ENCODE measurements at places on chromosomes 5 and 9.

- DNase-seq = no peak
These were observed 176.0 kb downstream of the MED10 start for GRCh38 chr5:6202149-6202967.

- peak; percentile 9 for DNase-seq
These were observed 64.5 kb downstream of the TMEM161B start for GRCh38 chr5:88203981-88204750.

- DNase-seq = no peak
These were observed 19.5 kb downstream of the RAPGEF1 start for GRCh38 chr9:131720330-131720729.

- no peak for DNase-seq
These were observed 3.7 kb downstream of the MCTP1 start for GRCh38 chr5:95281226-95281625.

DNA sequence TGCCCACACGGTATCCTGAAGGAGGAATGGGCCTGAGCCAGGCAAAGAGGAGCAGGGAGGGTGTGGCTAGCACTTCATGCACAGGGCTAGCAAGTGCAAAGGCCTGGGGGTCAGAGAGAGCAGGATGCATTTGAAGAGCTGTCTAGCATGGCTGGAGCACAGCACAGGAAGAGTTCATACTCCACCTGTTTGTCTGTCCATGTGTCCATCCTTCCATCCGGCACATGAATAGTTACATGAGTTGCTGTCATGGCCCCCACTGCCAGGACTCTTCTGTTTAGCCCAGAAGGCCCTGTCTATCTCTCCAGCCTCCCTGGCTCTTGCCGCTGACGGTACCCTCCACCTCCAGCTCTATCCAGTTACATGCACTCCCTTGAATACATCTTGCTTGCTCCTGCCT, 17.1 kb downstream of the RGS3 start:
- DNase-seq = no peak

- no peak for DNase-seq
These were observed 601 bp upstream of the FAF2 start for GRCh38 chr5:176447591-176447977.

GRCh38 chr9:20219437-20219836, 402.9 kb downstream of the MLLT3 start:
- DNase-seq = no peak

DNA sequence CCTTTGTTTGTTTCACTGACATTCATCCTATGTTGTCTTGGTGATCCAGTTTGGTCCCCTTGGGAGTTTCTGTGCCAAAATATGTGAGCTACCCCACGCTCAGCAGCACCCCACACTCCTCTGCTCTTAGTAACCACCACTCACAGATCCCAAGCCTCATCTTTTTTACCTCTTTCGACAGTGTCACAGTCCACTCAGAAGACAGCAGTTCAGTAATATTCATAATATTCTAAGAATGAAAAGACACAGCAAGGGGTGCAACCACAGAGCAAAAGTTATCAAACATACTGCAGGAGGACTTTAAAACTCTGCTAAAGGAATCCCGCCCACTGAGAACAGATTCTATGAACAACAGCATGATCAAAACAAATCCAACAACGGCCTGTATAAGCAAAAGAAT, 28.2 kb downstream of the RNF130 start:
- no peak for DNase-seq

- no peak for DNase-seq
These were observed 2.9 kb downstream of the RALGDS start for GRCh38 chr9:133118179-133118520.

- DNase-seq = no peak
These were observed 7.3 kb upstream of the LIX1 start for GRCh38 chr5:97149709-97150108.

GRCh38 chr9:34994260-34994899, 4.8 kb downstream of the DNAJB5 start:
- DNase-seq = no peak

DNA sequence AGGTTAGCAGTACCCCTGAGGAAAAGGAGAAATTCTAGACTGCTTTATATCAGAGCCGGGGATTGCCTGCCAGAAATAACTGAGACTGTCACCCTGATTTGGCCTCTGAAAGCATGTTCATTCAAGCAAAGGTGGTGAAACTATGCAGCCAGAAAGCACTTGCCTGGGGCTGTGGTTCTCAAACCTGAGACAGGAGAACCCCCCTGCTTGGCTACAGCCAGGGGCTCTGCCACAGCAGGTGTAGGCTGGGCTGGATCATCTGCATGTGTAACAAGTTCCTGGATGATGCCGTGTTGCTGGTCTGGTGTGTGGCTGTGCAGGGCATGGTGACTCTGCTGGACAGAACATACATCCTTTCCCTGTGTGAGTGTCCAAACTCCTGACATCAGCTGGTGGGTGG, 157.8 kb downstream of the NXNL2 start:
- DNase-seq = no peak

DNA sequence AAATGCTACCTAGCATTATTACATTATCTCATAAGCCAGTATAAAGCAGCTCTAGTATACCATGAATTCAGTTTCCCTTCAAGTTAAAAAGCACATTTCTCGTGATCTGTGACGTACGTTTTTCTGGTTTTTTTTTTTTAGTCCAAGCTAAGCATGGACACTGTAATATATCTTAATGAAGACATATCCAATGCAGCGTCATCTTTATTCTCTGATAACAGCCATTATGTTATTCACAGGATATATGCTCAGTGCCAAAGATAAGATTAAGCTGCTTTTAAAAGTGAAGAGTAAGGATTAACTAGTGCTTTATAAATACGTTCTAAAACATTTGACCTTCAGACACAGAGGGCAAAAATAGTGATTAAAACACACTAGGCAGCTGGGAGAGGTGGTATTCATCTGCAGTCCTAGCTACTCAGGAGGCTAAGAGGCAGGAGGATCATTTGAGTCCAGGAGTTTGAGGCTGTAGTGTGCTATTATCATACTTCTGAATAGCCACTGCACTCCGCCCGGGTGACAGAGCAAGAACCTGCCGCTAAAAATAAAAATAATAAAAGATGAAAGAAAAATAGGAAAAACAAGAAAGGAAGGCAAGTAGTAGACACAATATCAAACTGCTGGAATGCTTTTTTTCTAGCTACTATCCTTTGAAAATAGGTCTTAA, 7.7 kb downstream of the CSNK1A1 start:
- DNase-seq = no peak

DNA sequence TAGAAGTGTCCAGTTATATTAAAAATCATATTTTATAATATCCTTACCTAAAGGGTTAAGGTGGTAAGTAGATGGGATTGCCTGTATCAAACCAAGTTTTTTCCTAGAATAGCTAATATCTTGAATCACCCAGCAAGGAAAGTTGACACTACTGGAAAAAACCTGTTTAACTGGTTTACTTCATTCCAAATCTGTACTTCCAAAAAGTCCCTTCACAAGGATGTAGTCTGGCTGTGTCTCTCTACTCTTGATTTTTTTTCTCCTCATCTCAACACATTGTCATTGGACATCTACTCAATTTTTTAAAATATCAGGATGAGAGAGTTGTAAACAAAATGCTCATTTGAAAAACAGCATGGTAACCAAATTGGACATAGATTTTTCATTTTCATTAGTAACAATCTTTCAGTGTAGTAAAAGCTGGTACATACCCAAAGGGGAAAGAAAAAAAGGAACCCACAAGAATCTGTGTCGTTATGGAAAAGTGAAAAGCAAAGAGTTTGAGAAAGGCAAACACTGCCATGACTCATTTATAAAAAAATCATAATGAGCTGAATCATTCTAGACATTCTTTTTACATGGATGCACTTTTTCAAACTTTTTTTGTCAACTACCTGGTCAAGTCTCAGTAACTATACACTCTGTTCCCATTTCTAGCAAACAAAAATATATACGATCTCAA, 173.5 kb downstream of the GLIS3 start:
- no peak for DNase-seq

DNA sequence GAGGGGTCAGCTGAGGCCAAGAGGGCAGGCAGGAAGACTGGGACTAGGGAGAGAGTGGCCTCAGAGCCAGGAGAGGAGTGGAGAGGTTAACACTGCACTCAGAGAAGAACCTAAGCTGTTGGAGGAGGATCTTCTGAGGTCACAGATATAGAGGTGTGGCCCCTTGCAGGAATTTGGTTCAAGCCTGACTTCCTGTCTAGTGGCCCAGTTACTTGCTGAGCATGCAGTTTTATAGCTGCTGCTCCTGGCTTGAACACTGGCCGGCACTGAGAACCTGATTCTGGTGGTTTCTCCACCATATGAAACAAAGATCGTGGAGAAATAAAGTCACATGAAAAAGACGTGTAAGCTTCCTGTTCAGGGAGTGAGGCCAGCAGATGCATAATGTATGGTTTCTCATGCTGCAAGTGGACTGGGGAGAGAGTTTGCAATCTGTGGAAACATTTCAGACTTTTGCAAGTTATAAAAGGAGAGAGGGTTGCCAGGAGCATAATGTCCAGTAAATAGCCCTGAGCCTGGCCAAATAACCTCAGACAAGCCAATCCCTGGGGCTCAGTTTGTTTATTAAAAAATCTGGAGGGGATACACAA, 82.6 kb downstream of the GALNT10 start:
- no peak for DNase-seq

GRCh38 chr9:128249908-128250838, 25.6 kb downstream of the GOLGA2 start:
- DNase-seq = peak; percentile 97

DNA sequence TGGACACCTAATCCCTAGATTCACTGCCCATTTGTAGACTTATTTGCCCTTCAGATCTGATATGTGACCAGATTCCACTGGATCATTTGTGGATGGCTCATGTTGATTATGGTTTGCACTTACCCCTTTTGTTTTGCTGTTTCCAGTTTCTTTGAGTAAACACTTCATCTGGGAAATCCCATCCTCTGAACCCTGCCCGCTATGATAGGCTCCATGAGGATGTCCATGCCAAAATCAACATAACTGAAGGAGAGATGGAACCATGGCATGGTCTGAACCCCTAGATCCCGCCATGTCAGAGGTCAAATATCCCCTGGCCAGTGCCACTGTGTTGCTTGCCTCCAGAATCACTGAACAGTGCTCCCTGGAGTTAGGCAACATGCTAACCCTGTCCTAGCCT, 11.7 kb upstream of the FEM1C start:
- no peak for DNase-seq

- no peak for DNase-seq
These were observed 206.0 kb upstream of the PRR16 start for GRCh38 chr5:120258123-120258522.

GRCh38 chr9:93624977-93625376, 48.6 kb downstream of the PHF2 start:
- no peak for DNase-seq

DNA sequence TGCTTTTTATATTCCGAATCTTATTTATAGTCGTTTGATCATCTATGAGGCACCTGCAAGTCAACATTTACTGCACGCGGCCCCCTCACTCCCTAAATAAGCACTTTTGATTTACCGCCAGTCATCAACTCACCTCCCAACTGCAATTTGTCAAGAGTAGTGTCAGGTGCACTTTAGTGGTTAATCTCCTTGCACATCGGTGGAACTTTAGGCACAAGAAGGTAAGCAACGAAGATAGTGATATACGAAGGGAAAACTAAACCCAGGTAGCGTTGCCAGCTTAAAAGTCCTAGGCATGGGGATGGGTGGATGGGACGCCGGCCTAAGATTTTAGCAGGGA, 513 bp upstream of the RNF180 start:
- DNase-seq = no peak

DNA sequence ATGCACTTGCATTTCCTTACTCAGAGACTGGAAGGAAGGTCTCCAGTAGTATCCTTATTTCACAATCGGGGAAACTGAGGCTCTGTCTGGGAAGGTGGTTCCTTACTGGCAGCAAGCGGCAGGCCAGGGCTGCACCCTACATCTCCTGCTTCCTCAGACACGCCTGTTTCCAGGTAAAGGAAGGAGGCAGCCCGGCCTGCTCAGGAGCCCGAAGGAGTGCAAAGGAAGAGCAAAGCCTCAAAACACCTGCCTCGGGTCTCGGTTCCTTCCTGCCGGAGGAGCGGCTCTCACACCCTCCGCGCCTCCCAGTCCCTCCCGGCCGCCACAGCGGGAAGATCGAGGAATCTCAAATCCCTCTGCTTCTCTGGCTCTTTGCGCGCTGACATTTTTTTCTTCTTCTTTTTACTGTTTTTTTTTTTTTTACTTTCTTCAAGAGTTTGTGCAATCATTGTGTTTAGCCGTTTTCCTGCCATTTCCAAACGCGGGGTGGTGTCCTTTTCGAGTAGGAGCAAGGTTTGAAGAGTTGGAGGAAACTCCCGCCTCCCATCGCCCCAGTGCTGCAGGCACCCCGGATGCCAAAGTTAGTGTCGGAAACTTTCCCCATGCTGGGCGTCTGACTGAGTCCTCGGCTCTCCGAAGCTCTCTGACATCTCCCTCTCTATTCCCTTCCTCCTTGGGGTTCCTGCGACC, 1.0 kb downstream of the GGTA1 start:
- no peak for DNase-seq

DNA sequence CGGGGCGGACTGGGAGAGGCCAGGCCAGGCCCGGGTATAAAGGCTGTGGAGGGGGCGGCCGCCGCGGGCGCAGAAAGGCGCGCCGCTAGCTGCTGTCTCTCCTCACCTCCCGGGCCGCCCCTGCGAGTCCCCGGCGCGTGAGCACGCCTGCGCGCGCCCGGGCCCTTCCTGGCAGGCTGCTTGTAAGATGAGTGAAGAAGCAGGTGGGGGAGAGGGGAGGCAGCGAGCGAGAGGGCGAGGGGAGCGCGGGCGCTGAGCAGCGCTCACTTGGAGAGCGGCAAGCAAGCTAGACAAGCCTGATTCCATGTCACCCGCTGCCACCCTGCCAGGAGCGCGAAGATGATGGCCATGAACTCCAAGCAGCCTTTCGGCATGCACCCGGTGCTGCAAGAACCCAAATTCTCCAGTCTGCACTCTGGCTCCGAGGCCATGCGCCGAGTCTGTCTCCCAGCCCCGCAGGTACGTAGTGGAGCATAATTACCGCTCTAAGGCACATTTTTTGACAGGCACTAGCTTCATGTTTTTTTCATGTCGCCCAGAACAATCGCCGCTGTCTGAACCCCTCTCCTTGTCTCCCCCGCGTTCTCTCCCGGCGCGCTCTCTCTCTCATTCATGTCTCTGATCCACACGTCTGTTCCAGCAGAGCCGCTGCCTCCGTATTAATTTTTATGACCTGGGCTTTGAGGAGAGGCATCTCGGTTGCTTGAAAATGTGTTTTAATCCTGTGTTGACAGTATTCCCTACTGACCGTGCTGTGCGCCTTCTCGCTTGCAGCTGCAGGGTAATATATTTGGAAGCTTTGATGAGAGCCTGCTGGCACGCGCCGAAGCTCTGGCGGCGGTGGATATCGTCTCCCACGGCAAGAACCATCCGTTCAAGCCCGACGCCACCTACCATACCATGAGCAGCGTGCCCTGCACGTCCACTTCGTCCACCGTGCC, at the start of gene POU4F3:
TSS of gene POU4F3 (plus strand) at position 66 of the 941 bp plus-strand sequence. CDS start at position 340, 274 bp downstream.
- DNase-seq = no peak

GRCh38 chr9:1535051-1535450, 480.1 kb upstream of the SMARCA2 start:
- no peak for DNase-seq

DNA sequence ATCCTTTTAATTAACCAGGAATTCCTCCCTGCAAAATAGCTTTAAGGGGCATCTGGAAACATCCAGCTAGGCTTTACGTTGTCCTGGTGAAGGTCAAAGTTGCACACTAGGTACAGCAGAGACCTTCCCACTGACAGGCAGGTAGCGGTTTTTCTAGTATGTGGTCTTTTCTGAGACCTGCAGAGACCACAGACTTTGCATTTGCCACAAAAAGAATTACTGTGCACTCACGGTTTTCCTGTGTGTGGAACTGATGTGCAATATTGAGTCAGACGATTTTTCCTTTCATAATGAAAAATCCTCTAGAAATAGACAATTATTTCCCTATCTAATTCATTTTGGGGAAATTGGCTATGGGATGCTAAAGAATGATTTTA, 417.0 kb upstream of the ADAMTSL1 start:
- no peak for DNase-seq

GRCh38 chr5:123543438-123543837, 31.5 kb downstream of the CSNK1G3 start:
- DNase-seq = no peak
